Lung microvascular endothelial cell (primary cell): ENCODE measurements at places on chromosomes 7 and 10. TPM values are rescaled to one million over a fixed set of nuclear protein-coding genes. Genes with fewer than 3 reads are reported as not detected.

Gene SAP25
- total RNA-seq, result not detected in 2 replicates

Gene GIMAP1
- 13.3 and 16.7 TPM in 2 replicates for total RNA-seq

Gene PCLO
- total RNA-seq, result 0.87 and 2.6 TPM in 2 replicates

Gene STEAP4
- not detected in 2 replicates for total RNA-seq

Gene INTS1
- 24.4 and 26.8 TPM in 2 replicates for total RNA-seq

Gene CPA2
- total RNA-seq, result not detected in 2 replicates

Gene EEPD1
- 0.20 and 0.65 TPM in 2 replicates for total RNA-seq
